Gastroesophageal sphincter (tissue), 4 donors: ENCODE measurements at places on chromosomes 13 and 19. TPM values are rescaled to one million over a fixed set of nuclear protein-coding genes. Genes with fewer than 3 reads are reported as not detected.

HCN2 gene
- 0.27 TPM for total RNA-seq

CEBPA gene
- 9.4 TPM for total RNA-seq

KCTD15 gene
- 62.3 TPM for total RNA-seq

CATSPERD gene
- total RNA-seq = 0.27 TPM

N4BP2L1 gene
- 7.2 TPM for total RNA-seq

CCL25 gene
- not detected for total RNA-seq

GPC5 gene
- not detected for total RNA-seq

LHB gene
- total RNA-seq = not detected

GPC6 gene
- total RNA-seq = 21.7 TPM

CEACAM20 gene
- not detected for total RNA-seq

LRRC25 gene
- total RNA-seq = 3.6 TPM

CA11 gene
- 10.0 TPM for total RNA-seq

LRFN3 gene
- total RNA-seq = 7.7 TPM

NTF4 gene
- not detected for total RNA-seq

SYNGR4 gene
- total RNA-seq = not detected

KIR3DL1 gene
- not detected for total RNA-seq

ZNF415 gene
- total RNA-seq = 16.0 TPM

CYP2F1 gene
- not detected for total RNA-seq

TIMM50 gene
- 50.8 TPM for total RNA-seq

FAM174C gene
- 22.5 TPM for total RNA-seq

USPL1 gene
- 30.2 TPM for total RNA-seq

MEIOSIN gene
- not detected for total RNA-seq

CEACAM4 gene
- total RNA-seq = 0.52 TPM

PRKCG gene
- total RNA-seq = not detected

CNFN gene
- total RNA-seq = not detected

LYL1 gene
- total RNA-seq = 9.9 TPM

RASIP1 gene
- total RNA-seq = 9.8 TPM

TTYH1 gene
- 1.2 TPM for total RNA-seq

LRRC8E gene
- 0.31 TPM for total RNA-seq

ZNF329 gene
- total RNA-seq = 8.4 TPM

OLFM4 gene
- not detected for total RNA-seq

ZNF708 gene
- total RNA-seq = 4.8 TPM

SHISA7 gene
- not detected for total RNA-seq

OVOL3 gene
- not detected for total RNA-seq

GYS1 gene
- total RNA-seq = 35.0 TPM

ZNF829 gene
- 2.8 TPM for total RNA-seq

PEAK3 gene
- total RNA-seq = 1.3 TPM

SHKBP1 gene
- 38.0 TPM for total RNA-seq

PRKACA gene
- total RNA-seq = 62.3 TPM

TUBB4A gene
- total RNA-seq = 1.7 TPM

LGI4 gene
- total RNA-seq = 47.9 TPM

ANGPTL8 gene
- total RNA-seq = not detected

IGFL1 gene
- total RNA-seq = not detected

COL4A1 gene
- total RNA-seq = 389 TPM

ATP7B gene
- total RNA-seq = 8.1 TPM

FAM216B gene
- not detected for total RNA-seq
